ENCODE measurements at places on chromosomes 12 and 14.

DNA sequence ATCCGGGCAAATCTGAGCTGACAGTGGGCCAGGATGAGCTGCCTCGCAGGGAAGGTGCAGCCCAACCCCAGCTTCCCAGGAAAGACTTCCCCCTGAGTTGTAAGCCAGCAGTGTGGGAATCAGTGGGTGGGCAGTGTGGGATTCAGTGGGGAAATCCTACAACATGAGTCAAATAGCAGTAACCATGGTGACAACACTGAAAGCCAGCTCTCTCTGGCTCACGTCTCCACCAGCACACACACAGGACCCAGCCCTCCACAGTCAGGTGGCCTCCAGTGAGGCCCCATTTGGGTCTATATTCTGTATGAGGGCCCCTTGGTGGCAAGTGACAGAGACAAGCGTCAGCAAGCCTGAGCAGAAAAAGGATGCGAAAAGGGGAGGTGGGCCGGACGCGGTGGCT is 6.0 kb upstream of the LGALS3 start:
- no peak for DNase-seq

DNA sequence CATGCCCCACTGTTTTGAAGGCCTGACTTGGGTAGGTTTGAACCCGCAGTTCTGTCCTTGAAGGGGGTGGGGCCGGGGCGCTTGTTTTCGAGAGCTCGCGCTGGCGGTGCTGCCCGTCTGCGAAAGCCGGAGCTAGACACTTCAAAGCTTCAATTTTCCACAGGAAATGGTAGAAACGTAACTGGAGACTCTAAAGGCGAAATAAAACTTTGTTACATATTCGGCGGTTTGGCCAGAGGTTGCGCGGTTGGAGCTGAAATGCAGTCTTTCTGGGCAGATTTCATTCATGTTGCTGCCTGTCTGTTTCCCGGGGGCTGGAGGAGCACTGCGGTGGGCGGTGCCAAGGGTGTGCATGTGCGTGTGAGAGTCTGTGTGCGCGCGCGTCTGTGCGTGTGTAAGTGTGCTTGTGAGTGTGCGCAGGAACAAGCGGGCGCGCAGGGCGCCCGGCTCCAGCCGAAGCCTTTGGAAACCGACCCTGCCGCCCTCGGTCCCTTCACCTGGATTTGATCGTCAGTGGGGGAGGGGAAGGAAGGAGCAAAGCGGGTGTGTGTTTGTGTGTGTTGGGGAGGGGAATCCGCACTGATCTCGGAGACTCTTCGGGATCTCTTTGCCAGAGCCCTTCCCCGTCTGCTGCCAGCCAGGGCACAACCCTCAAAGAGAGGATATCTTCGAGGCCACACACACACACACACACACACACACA is 227.7 kb upstream of the CRY1 start:
- peak; percentile 28 for DNase-seq

DNA sequence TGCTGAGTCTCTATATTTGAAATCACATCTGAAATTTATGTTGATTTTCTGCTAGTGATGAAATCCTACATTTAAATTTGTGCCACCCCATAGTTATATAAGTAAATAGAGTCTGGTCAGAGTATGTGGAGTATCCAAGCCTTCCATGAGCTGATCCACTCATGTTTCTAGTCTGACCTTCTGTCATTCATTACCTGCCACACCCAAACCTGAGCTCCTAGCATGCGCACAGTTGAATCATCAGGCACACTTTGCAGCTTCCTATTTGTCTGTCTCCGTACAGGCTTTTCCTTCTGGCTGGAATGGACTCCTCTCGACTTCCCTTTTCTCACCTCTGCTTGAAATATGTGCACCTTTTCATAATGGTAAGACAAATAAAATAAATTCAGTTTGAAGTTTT is 45.3 kb upstream of the LRIG3 start:
- DNase-seq = no peak

DNA sequence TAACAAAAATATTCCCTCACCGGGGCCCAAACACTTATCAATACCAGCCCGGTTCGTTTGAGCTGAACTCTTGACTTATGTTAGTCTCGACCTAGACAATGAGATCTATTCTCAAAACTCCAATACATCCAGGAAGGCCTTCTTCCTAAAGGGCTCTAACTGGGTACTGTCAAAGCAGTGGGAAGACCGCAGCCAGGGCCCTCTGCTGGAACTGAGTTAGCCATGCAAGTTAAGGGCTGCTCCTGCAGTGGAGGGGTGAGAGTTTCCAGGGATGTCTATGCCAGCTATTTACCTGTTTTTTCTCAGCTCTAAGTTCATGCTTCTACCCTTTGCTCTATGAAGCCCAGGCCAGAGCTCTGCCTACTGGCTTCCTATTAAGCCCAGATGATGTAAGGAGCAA is 348.8 kb downstream of the GXYLT1 start:
- DNase-seq = no peak

DNA sequence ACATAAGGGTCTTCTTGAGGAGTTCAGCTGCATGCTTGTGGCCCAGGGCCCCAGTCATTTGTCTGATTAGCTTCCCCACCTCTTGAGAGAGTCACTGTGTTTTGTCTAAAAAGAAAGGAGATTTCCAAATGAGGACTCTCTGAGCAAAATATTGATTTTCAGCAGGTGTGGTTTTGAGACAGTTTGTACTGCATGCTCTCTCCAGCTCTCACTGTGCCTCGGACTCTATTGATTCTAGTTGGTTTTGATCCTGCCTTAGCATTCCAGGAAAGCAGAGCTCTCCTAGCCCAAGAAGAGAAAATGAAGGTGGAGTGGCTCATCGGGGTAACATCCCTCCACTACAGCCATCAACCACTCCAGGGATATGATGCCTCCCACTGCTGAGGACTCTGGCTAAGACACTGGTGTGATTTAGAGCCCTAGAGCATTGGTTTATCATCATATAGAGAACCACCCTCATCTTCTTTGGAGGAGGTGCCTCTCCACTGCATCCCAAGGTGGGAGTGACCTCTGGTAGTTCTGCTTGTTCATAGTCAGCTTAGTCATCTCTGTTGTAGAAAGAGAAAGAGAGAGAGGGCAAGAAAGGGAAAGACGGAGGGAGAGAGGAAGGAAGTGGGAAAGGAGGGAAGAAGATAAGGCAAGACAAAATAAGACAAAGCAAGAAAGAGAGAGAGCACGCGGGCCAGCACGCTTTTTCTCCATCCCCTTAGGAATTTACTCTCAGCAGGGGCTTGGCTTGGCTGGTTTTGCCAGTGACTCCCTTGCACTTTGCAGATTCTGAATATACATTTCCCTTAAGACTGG is 365.6 kb downstream of the DPF3 start:
- no peak for DNase-seq

GRCh38 chr12:30795410-30796312 is 40.9 kb upstream of the CAPRIN2 start:
- no peak for DNase-seq

- DNase-seq = no peak
These were observed 203.3 kb upstream of the NUDT4 start for GRCh38 chr12:93174473-93174872.

DNA sequence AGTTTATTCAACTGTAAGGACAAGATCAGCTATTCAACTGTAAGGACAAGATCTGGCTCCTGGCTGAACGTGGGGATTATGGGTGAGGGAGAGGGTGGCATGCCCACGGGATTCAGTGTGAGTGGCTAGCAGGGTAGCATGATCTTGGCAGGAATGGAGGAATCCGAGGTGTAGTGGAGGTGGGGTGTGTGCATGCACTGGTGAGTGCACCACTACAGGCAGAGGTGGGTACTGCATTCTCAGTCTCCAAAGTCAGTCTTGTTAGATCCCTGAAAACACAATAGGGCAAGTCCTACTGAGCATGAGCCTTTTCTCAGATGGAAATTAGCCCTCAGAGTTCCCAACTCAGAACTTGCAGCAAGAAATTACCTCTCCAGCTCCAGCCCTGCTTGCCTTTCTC is 32.2 kb upstream of the DCD start:
- DNase-seq = no peak

DNA sequence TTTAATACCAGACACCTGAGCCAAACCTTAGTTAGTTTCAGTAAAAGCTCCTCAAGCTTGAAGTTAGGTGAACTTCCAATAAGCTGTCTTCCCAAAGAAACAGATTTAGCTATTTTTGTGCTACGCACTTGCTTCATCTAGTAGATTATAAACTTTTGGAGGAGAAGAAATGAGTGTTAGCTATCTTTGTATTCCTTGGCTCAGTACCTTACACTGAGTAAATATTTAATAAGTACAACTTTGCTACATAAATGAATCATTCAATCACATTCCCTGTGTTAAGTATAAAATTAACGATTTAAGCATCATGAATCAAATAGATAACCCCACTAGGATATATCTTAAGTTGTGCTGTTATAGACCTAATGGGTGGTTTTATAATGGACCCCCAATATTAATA is 307.0 kb downstream of the PCNX1 start:
- DNase-seq = no peak

DNA sequence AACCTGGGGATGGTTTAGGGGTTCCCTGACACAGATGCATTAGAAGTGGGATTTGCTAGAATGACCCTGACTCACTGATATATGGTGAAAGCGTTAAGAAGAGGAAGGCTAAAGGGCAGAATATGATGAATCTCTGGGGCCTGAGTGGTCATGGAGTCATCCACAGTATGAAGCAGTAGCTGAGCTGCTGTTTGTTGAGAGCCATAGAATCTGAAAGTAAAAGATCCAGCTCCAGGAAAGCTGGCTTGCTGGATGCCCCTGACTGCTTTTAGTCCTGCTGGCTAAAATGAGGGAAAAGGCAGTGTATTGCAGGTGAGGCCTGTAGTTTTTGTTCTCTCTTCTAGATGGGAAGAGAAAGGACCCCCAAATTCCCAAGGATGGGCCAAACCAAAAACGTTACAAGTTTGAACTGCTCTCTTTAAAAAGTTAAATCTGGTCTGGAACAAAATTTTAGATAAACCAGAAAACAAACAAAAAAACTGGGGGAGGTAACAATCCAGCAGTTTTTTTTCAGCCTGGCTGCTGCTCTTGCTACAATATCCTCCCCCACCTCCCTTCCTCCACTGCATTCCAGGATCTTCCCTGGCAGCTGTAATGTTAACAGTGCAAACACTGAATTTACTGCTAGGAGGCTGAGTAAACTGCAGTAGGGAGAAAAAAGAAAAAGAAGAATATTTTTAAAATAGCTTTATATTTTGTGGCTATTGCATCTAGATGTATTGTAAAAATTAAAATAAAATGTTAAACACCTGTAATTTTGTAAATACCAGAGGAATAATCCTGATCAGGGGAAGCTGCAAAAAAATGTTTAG is 16.5 kb downstream of the SEL1L start:
- DNase-seq = no peak

DNA sequence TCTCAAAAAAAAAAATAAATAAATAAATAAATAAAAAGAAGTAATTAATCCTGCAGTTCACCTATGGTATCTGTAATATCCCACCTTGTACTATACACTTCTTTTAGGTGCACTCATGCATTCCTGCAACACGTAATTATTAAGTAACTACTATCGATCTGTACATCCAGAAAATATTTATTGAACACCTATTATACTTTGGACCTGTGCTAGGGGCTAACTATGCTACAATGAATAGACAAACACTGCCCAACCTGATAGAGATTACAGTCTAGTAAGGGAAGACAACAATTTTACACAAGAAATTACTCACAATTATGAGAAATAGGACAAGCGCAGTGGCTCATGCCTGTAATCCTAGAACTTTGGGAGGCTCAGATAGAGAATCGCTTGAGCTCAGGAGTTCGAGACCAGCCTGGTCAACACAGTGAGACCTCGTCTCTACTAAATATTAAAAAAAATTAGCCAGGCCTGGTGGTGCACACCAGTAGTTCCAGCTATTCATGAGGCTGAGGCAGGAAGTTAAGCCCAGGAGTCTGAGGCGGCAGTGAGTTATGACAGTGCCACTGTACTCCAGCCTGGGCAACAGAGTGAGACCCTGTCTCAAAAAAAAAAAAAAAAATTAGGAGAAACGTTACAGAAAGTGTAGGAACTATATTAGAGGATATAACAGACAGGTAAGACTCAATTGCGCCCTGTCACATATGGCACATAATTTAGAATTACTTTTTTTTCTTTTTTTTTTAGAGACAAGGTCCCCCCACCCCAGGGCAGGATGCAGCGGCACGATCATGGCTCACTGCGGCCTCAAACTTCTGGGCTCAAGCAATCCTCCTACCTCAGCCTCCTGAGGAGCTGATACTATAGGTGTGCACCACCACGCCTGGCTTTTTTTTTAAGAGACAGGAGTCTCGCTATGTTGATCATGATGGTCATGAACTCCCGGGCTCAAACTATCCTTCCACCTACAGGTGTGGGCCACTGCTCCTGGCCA is 1.2 kb downstream of the NRDE2 start:
- no peak for DNase-seq

DNA sequence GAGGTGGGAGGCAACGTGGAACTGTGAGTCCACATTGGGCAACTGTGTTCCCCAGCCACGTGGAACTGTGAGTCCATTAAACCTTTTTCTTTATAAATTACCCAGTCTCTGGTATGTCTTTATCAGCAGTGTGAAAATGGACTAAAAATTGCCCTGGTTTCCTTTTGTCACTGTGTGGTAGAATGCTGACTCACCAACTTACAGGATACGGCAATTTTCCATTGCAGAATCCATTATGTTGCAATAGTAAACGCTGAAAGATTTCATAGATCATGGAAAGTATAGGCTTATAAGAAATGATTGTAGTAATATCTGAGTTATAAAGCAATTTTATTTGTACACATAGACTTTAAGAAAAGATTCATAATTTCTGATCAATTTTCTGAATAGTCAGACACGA is 93.0 kb downstream of the GTF2A1 start:
- DNase-seq = no peak

GRCh38 chr12:5997260-5997659 is 52.2 kb upstream of the ANO2 start:
- no peak for DNase-seq

DNA sequence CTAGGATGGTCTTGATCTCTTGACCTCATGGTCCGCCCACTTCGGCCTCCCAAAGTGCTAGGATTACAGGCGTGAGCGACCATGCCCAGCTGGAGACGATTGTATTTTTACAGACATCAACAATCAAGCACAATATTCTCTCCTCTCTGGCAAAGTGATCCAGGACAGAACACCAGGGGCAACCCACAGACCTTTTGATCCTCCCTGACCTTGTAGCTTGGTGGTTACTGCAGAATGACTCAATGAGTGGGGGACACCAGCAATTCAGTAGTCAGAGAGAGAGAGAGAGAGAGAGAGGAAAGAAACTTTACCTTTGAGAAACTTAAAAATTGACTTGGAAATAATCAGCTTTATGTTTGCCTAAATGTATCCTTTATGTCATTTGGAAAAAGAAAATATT is 51.2 kb downstream of the DRAM1 start:
- DNase-seq = no peak
